ENCODE measurements at places on chromosomes 7 and 10.

- DNase-seq: no peak
These were observed at the start of gene MACROH2A2 for GRCh38 chr10:70052462-70053217. TSS of gene MACROH2A2 (plus strand) at chr10:70052846. CDS start at chr10:70075659, 22,813 bp downstream.

DNA sequence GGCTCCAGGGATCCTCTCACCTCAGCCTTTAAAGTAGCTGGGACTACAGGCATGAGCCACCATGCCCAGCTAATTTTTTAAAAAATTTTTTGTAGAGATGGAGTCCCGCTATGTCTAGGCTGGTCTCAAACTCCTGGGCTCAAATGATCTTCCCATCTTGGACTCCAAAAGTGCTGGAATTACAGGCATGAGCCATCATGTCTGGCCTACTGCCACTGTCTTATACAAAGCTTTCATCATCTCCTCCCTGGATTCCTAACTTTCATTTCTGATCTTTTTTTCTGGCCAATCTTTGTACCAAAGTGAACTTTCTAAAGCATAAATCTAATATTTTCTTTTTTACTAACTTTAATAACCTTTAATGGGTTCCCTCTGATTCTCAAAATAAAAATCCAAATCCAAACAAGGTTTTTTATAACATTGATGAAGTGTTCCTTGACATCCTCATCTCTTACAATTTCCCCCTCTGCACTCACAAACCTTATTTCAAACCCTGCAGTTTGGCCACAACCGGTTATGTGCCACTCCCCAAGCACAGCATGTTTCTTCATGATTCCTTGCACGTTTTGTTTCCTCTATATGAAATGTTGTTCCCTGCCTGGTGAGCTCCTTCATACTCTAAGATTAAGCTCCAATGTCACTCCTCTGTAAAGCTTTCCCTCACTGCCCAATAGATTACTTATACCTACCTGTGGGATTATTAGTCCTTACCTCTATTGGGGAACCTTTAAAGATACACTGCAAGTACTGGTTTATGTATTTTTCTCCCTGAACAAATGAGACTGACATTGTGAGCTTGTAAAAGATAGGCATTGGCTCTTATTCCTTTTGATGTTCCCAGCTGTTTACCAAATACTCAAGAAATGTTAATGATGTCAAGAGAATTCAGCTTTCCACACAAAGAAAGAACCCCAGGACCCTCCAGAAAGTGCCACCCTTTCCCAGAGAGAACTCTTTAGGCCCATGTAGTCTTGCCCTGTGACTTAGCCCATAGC lies 101.7 kb downstream of the HOXA1 start:
- no peak for DNase-seq

- DNase-seq: no peak
These were observed 401.1 kb upstream of the PODXL start for GRCh38 chr7:131957338-131958020.

GRCh38 chr10:34808801-34809745 lies 6.0 kb downstream of the PARD3 start:
- no peak for DNase-seq

DNA sequence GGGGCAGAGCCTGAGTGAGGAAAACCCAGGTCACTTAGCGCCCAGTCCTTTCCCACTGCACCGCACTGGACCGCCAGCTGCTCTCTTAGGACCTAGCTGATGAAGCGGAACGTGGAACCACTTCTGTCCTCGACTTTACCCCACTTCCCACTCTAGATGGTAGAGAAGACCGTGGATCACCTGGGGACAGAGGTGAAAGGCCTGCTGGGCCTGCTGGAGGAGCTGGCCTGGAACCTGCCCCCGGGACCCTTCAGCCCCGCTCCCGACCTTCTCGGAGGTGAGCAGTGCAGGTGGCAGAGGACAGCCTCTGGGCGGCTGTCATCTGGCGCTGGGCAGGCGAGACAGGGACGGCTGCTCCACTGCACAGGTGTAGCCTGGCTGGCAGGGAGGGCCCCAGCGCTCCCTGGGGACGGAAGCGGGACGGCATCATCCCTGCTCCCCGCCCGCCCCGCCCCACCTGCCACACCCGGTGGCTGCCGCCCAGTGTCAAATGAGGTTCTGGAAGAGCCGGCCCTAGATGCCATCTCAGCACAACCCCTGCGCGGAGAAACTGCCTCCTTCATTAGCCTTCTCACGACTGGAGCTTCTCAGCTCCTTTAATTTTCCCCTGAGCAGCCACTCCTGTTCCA lies 11.7 kb downstream of the PLAC9 start:
- DNase-seq: no peak

- DNase-seq: no peak
These were observed 91.1 kb downstream of the BUB3 start for GRCh38 chr10:123245264-123245663.

- DNase-seq: no peak
These were observed 15.1 kb upstream of the NEUROG3 start for GRCh38 chr10:69588358-69588757.

DNA sequence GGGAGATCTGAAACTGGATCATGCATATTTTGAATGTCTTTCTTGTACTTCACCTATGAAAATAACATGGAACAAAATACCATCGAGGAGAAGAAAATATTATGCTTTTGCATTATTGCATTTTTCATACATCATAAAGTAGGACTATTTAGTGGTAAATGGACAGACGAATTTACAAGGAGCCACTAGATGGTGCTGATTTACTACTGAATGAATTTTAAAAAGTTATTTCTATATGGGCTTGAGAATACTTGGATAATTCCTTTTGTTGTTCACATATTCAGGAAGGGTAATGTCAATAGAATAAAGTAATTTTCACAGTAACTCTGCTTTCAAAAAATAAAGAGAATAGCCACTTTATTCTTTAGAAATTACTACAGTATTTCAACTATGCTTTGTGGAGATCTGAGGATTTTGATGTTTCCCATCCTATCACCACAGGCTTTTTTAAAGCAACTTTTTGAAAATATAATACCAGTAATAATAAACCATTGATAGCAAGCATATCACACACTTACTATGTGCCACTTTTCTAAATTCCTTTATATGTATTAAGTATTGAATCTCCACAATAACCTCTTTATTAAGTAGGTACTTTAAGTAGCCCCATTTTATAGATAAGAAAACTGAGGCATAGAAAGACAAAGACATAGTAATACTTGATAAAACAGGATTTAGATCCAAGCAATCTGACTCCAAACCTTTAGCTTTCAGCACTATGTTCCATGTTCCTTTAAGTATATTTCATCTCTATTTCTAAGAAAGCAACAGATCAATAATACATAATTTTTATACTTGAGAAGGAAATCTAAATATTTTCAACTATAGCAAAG lies 38.6 kb downstream of the NEBL start:
- no peak for DNase-seq

DNA sequence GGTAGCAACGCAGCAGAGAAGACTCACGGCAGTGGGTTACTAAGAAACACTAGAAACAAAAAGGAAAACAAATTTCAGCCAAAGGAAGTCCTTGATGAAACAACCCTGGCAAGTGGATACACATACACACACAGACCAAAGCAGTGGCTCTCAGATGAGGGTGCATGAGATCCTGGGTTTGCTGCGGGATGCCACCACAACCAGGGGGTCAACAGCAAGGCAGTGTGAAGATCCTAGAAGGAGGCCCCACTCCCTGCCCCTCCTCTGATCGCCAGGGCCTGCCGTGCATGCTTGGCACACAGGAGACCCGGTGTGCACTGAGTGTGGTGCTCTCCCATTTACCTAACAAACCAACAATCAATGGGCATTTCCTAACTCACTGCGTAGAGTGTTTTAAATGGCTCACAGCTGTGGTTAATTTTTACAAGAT lies 252.3 kb upstream of the KLF14 start:
- DNase-seq: no peak

GRCh38 chr10:6033954-6034353 lies 28.2 kb downstream of the IL2RA start:
- DNase-seq: no peak
